CD4-positive, alpha-beta T cell treated with Interleukin-21 for 1 hour (primary cell): ENCODE measurements at places on chromosomes 16 and 17.

DNA sequence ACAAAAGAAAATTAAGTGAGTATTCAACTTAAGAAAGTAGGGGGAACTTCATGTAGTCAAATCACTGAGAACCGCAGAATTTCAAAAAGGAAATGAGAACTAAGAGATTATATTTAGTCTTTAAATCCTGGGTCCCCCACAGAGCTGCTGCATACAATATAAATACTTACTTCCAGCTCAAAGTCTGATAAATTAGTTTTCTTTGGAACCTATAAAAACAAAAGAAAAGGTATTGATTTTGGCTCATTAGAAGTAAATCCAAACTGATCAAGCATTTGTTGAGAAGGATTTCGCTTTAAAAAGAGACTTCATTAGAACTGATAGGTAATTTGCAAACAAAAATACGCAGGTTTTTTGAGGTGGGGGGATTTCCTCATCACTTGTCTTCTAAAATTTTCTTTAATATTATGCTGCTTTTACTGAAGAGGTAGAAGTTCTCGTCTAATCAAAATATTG lies 21.9 kb downstream of the PARN start:
- no peak for DNase-seq

GRCh38 chr17:58088624-58089023 lies 5.4 kb downstream of the DYNLL2 start:
- DNase-seq, result no peak

GRCh38 chr16:50251375-50252081 lies 14.8 kb upstream of the ADCY7 start:
- DNase-seq, result no peak

DNA sequence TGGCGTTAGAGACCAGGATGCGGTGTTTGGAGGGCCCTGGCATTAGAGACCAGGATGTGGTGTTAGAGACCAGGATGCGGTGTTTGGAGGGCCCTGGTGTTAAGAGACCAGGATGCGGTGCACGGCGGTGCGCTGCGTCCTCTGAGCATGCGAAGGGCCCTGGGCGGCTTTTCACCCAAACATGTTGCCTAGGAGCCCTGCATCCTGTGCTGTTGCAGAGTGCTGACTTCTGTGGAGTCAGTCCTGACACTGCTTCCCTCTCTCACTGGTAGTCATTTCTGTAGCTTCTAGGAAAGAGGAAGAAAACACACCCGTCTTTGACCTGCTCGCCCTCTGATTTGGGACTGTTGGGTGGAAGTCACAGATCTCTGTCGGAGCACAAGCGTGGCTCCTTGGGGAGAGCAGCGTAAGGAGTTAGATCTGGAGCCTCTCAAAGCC lies 141.2 kb downstream of the LAT start:
- peak; percentile 13 for DNase-seq

DNA sequence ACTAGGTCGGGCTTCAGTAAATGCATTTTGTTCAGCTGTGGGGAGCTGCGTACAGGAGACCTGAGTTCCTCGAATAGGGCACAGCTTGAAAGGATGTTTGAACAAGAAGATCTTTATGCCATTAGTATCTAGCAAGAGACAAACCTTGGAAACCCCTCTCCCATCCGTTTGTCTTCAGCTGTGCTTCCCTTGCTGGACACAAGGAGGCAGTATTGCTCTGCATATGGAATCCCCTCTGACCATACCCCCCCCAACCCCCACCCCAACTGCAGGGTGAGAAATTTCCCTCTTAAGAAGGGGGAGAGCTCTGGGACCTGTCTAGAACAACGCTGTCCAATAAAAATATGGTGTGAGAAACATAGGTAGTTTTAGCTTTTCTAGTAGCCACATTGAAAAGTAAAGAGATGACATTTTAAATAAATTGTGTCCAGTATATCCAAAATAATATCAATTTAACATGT lies 1.6 kb downstream of the MRM1 start:
- peak; percentile 83 for DNase-seq

DNA sequence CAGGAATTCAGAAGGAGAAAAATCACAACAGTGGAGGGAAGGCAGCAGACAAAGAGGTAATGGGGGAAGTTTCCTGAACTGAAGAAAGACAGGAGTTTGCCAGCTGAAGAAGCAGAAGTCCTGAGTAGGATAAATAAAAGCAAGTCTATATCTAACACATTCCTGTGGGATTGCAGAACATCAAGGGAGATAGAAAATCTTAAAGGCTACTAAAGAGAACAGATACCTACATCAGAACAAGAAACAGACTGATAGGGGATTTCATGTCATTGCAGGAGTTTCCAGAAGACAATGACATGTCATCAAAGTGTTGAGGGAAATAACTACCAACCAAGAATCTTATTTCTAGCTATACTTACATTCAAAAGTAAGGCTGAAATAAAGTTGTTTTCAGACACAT lies 21.3 kb upstream of the CRYBA1 start:
- no peak for DNase-seq

GRCh38 chr17:65628644-65629036 lies 67.2 kb upstream of the AXIN2 start:
- DNase-seq, result no peak

- no peak for DNase-seq
Measured at GRCh38 chr16:55035029-55035428, 104.4 kb downstream of the IRX5 start.

- no peak for DNase-seq
Measured at GRCh38 chr16:8355675-8356074, 234.6 kb downstream of the TMEM114 start.
